Epithelial cell of prostate (primary cell): ENCODE measurements at places on chromosomes 2 and 18.

DNA sequence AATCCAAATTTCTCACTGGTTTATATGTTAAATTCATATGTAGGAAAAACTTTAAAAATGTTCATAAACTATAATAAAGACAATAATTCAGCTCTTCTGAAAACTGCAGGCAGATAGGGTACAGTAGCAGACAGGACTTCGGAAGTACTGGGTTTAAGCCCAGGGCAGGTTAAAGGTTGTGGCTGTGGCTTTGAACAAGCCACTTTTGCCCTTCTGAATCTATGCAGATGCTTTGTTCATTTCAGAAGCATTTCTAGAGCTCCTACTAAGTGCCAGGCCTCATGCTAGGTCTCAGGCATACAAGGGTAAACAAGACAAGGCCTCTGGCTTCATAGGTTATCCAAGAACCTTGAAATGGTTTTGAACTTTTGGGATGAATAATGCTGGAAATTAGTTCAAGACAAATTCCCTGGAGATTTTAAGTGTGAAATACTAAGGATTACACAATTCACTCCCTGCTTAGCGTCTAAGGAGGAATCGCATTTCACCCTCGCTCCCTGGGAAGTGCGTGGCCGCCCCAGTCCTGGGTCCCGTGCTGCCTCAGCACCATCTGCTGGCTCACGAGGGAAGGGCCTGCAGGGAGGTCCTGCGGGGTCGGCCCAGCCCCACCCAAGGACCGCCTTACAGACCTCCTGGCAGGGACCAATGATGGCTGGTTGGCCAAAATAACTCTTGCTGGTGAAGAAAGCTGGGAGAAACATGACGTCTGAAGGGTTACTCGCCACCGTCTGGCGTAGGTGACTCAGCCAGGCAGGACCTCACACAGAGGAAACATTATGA, 67.7 kb upstream of the L3MBTL4 start:
- no peak for DNase-seq

DNA sequence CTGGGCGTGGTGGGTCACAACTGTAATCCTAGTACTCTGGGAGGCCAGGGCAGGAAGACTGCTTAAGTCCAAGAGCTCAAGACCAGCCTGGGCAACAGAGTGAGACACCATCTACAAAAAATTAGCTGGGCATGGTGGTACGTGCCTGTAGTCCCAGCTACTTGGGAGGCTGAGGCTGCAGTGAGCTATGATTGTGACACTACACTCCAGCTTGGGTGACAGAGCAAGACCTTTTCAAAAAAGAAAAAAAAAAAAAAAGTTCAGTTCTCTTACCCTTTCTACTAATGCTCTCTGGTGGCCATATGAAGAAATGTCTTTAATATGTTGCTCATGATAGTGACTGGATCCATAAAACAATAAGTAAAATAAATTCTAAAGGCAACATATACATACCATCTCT, 14.9 kb downstream of the TYW5 start:
- no peak for DNase-seq

GRCh38 chr2:95695613-95696012, 103.8 kb downstream of the TRIM43 start:
- DNase-seq: no peak

DNA sequence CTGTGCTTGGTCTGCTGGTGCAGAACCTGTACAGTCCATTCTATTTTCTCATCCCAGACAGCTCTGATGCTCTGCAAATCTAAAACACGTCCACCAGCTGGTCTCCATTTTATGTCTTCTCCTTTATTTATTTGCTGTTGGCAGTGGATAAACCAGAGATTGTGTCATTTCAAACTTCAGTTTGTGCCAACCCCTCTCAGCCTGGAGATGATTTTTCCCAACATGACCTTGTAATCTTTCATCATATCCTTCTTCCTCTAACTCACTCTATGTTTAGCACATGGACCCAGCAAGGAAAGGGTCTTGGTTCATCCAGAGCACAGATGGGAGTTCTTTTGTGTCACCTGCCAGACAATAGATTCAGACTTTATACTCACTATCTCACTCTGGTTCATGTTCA, 273.2 kb downstream of the MTX2 start:
- DNase-seq: no peak
